Breast epithelium (tissue), 4 donors: ENCODE measurements at places on chromosomes 3 and 15. TPM values are rescaled to one million over a fixed set of nuclear protein-coding genes. Genes with fewer than 3 reads are reported as not detected.

- no peak overlapping the region for H3K27ac ChIP-seq
- H3K4me1 ChIP-seq, result no peaks in the 10 kb centered on the region
- no peaks in the 10 kb centered on the region for H3K27me3 ChIP-seq
Measured at GRCh38 chr3:46998121-46998851, 18.8 kb downstream of the NBEAL2 start.

The SPSB4 gene
- total RNA-seq, result not detected

GRCh38 chr3:193509103-193509965, 45.4 kb downstream of the ATP13A4 start:
- H3K27ac ChIP-seq, result no peak overlapping the region
- H3K36me3 ChIP-seq, result no peaks in the 10 kb centered on the region

- no peak for DNase-seq
- H3K27ac ChIP-seq, result no peak overlapping the region
Measured at GRCh38 chr3:94071713-94072284, 8.9 kb downstream of the NSUN3 start.

- H3K36me3 ChIP-seq, result no peaks in the 10 kb centered on the region
- H3K27me3 ChIP-seq, result no peaks in the 10 kb centered on the region
- peak; percentile 29 for DNase-seq
- H3K27ac ChIP-seq, result no peak overlapping the region
- H3K4me3 ChIP-seq, result no peak overlapping the region
- H3K4me1 ChIP-seq, result peaks cover 13% of the 10 kb centered on the region
Measured at GRCh38 chr3:47473391-47473790, 2.4 kb downstream of the SCAP start.

DNA sequence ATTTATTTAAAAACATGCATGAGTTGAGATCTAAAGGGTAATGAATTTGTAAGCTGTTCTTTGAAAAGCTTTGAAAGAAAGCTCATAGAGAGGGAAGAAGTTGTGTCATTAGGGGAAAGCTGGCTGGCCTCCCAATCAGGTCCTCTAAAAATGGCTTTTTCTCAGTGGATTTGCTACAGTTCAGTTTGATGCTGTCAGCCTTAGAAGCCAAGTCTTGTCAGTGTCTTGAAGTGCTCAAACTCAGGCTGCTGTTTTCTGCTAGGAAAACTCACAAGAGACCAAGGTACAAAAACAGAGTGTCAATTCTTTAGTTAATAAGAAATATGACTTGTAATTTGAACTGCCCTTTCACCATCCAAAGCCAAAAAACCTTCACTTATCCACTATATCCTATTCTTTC, 243.8 kb downstream of the OTOL1 start:
- no peak overlapping the region for H3K27ac ChIP-seq
- no peak overlapping the region for H3K4me3 ChIP-seq
- H3K4me1 ChIP-seq, result no peaks in the 10 kb centered on the region
- DNase-seq, result no peak

The PCNP gene
- total RNA-seq, result 127 TPM

The TRPM1 gene
- not detected for total RNA-seq

DNA sequence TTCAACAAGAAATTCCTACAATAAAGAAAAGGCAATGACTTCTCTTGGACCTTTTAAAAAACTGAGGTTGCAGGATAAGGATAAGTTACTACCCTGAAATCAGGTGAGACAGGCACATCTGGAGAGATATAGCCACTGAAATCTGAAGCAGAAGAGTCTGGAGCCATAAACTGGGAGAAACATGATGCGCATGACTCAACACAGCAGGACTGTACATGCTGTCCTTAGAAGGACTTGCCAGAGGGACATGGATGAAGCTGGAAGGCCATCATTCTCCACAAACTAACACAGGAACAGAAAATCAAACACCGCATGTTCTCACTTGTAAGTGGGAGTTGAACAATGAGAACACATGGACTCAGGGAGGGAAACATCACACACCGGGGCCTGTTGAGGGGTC, 1020.2 kb downstream of the AGBL1 start:
- no peak overlapping the region for H3K27ac ChIP-seq
- no peaks in the 10 kb centered on the region for H3K36me3 ChIP-seq
- H3K4me3 ChIP-seq, result no peak overlapping the region
- no peaks in the 10 kb centered on the region for H3K4me1 ChIP-seq
- DNase-seq, result no peak

The GOLGA8R gene
- total RNA-seq, result 4.5 TPM

The PLA2G4D gene
- total RNA-seq, result not detected

GRCh38 chr3:54131890-54132289, 9.5 kb downstream of the CACNA2D3 start:
- no peaks in the 10 kb centered on the region for H3K4me1 ChIP-seq
- DNase-seq, result no peak
- H3K27me3 ChIP-seq, result no peaks in the 10 kb centered on the region

DNA sequence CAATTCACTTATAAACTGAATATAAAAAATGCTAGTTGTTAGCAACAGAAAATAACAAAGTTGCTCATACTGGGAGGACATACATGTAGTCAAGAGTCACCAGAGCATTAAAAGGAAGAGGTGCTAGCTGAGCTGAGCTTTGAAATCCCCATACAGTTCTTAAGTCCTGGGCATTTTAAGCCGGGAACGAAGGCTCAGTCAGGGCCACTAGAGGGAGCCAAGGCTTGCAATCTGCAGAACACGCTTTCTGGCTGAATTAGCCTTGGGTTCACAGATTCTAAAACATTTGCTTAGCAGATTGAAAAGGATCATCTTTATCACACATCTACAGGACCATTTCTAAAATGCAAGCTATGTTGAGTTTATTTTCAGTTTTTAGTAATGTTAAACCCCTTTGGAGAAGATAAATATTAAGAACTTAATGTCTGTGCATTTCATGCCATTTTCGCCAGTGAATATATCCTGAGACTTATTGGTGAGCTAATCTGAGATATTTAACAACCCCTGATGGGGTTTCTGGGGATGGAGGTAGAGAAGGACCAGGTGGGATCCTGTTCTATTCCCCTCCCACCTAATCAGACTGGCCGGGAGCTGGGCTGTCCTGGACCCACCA, 26.3 kb upstream of the MNS1 start:
- H3K27me3 ChIP-seq, result no peaks in the 10 kb centered on the region
- H3K36me3 ChIP-seq, result no peaks in the 10 kb centered on the region
- H3K27ac ChIP-seq, result no peak overlapping the region
- no peaks in the 10 kb centered on the region for H3K4me1 ChIP-seq
- DNase-seq, result peak; percentile 48

GRCh38 chr15:88794001-88794400, 9.2 kb upstream of the ACAN start:
- no peaks in the 10 kb centered on the region for H3K36me3 ChIP-seq
- no peak for DNase-seq
- H3K27me3 ChIP-seq, result no peaks in the 10 kb centered on the region
- no peak overlapping the region for H3K27ac ChIP-seq
- no peak overlapping the region for H3K4me3 ChIP-seq

- DNase-seq, result no peak
- no peaks in the 10 kb centered on the region for H3K36me3 ChIP-seq
- no peak overlapping the region for H3K4me3 ChIP-seq
- H3K27ac ChIP-seq, result no peak overlapping the region
- H3K27me3 ChIP-seq, result no peaks in the 10 kb centered on the region
Measured at GRCh38 chr3:42007785-42008184, 45.9 kb upstream of the ULK4 start.

The DIS3L gene
- total RNA-seq, result 43.2 TPM

DNA sequence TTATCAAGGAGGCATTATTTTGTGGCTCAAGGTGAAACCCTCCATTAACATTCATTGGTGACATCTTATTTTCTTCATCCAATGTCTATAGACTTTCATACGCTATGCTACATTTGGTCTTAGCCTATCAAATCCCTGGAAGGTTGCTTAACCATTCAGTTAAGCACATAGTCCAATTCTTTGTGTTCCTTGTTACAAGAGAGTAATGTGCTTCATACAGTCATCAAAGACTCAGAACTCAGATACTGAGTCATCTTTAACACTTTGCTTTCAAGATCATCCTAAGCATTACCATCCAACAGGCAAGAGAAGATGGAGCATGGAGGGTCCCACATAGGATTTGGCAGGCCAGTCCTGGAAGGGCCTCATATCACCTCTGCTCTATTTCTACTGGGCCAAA, 1202.1 kb downstream of the ROBO1 start:
- no peaks in the 10 kb centered on the region for H3K27me3 ChIP-seq
- no peaks in the 10 kb centered on the region for H3K36me3 ChIP-seq
- DNase-seq, result no peak
- H3K27ac ChIP-seq, result no peak overlapping the region
- H3K4me3 ChIP-seq, result no peak overlapping the region

- H3K36me3 ChIP-seq, result no peaks in the 10 kb centered on the region
- H3K4me3 ChIP-seq, result peak overlapping the region; percentile 48
- H3K27me3 ChIP-seq, result peaks cover 66% of the 10 kb centered on the region
- DNase-seq, result no peak
- H3K27ac ChIP-seq, result no peak overlapping the region
Measured at GRCh38 chr3:43994657-43995546, 246.8 kb upstream of the TOPAZ1 start.

GRCh38 chr3:27559835-27560234, 75.7 kb upstream of the SLC4A7 start:
- no peaks in the 10 kb centered on the region for H3K4me1 ChIP-seq
- H3K27ac ChIP-seq, result peak overlapping the region; percentile 33
- no peak for DNase-seq
- no peaks in the 10 kb centered on the region for H3K27me3 ChIP-seq
- no peaks in the 10 kb centered on the region for H3K36me3 ChIP-seq

The DUOX2 gene
- 0.98 TPM for total RNA-seq

GRCh38 chr3:2261747-2262146, 163.1 kb downstream of the CNTN4 start:
- no peaks in the 10 kb centered on the region for H3K4me1 ChIP-seq
- H3K4me3 ChIP-seq, result no peak overlapping the region
- H3K27me3 ChIP-seq, result no peaks in the 10 kb centered on the region
- H3K36me3 ChIP-seq, result no peaks in the 10 kb centered on the region
- H3K27ac ChIP-seq, result no peak overlapping the region

GRCh38 chr15:73282567-73283365, 86.0 kb downstream of the HCN4 start:
- no peak overlapping the region for H3K27ac ChIP-seq
- H3K27me3 ChIP-seq, result no peaks in the 10 kb centered on the region
- H3K36me3 ChIP-seq, result no peaks in the 10 kb centered on the region
- no peak overlapping the region for H3K4me3 ChIP-seq
- H3K4me1 ChIP-seq, result no peaks in the 10 kb centered on the region

The TMEM207 gene
- not detected for total RNA-seq

DNA sequence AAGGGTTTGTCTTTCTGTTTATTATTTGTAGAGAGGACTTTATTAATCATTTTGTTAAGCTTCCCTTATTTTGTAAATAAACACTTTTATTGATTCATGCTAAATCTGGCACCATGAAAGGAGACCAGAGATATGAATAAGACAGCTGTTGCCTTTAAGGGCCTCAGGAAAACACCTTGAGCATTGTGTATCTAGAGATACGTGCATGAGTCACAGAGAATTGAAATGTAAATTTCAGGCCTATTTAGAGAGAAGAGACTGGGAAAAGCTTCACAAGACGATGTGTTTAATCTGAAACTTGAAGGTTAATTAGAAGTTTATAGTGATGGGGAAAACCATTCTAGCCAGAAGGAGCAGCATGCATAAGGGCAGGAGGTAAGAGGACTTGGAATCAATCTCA, 28.6 kb upstream of the UTS2B start:
- H3K27me3 ChIP-seq, result no peaks in the 10 kb centered on the region
- H3K4me3 ChIP-seq, result no peak overlapping the region
- DNase-seq, result no peak
- peaks cover 6% of the 10 kb centered on the region for H3K4me1 ChIP-seq
- H3K27ac ChIP-seq, result no peak overlapping the region
- peaks cover 4% of the 10 kb centered on the region for H3K36me3 ChIP-seq

The CCRL2 gene
- 4.1 TPM for total RNA-seq
